ENCODE measurements at places on chromosomes 12 and 14.
A peak's percentile ranks its signal among the peaks of the same experiment; 100 is the strongest.

- no peak for DNase-seq
Measured at GRCh38 chr12:109639151-109639872, 65.7 kb downstream of the MVK start.

GRCh38 chr12:53991077-53991460 lies 6.1 kb downstream of the HOXC10 start:
- no peak for DNase-seq

DNA sequence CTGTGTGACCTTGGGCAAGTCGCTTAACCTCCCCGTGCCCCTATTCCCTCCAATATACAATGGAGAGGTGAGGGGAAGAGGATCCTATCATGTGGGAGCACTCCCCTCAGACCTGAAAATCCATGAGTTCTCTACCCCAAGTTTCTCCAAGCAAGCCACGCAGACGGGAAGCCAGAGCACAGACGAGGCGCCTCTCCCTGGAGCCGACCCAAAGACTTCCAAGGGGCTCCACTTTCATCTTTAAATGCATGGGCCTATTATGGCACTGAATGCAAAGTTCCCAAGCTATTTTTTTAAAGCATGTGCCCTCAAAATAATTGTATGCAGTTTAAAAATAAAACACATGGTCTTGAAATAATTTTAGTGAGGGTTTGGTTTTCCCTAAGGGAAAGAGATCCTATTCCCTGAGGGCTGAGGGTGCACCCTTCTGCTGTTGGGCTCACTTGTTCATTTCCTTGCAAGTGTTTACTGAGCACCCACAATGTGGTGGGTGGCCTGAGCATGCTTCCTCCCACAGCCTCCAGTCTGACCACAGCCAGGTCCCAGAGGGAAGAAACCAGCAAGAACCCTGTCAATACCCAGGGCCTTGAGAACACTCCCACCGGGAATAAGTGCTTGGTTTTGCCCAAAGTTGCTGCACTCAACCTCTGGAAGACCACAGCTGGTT lies 14.6 kb downstream of the CMKLR1 start:
- no peak for DNase-seq

- peak; percentile 39 for DNase-seq
Measured at GRCh38 chr12:51270067-51270950, at the start of gene SMAGP. Gene SMAGP (minus strand): TSS chr12:51270415. CDS start chr12:51269278, 1,137 bp downstream.

GRCh38 chr12:31647086-31647491 lies 12.4 kb upstream of the ETFBKMT start:
- peak; percentile 57 for DNase-seq

- DNase-seq, result no peak
Measured at GRCh38 chr12:96578526-96579125, 89.2 kb downstream of the CFAP54 start.

DNA sequence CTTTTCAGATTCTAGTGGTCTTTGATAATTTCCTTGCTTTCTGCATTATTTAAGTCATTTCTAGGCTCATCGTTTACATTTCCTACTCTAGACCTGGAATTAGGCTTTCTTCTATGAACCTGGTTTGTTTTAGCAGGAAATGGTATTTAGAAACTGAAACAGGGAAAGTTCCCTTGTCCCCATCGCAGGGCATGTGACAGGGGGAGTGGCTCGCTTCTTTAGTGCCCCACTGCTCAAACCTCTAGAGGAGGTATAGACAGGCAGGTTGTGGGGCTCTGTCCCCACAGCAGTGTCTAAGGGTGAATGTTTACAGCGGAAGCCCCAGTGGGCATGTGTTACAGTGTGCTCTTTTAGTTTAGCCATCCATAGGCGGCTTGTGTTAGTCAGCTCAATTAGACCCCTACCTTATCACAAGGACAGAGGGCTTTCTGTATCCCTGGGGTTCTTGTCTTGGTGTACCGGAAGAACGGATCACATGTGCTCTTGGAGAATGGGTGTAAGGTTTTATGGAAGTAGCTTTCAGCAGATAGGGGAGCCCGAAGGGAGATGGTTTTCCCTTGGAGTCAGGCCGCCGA lies 25.0 kb downstream of the IFT81 start:
- DNase-seq, result no peak

DNA sequence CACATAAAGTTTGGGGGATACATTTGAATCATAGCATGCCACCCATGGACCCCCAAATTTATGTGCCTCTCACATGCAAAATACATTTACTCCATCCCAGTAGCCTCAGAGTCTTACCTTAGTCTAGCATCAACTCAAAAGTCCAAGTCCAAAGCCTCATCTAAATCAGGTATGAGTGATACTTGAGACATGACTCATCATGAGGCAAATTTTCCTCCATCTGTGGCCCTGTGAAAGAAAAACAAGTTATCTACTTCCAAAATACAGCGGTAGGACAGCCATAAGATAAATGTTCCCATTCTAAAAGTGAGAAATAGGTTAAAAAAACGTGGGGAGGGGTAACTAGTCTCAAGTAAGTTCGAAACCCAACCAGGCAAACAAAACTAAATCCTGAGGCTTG lies 444.2 kb downstream of the SNAPC1 start:
- DNase-seq, result no peak

DNA sequence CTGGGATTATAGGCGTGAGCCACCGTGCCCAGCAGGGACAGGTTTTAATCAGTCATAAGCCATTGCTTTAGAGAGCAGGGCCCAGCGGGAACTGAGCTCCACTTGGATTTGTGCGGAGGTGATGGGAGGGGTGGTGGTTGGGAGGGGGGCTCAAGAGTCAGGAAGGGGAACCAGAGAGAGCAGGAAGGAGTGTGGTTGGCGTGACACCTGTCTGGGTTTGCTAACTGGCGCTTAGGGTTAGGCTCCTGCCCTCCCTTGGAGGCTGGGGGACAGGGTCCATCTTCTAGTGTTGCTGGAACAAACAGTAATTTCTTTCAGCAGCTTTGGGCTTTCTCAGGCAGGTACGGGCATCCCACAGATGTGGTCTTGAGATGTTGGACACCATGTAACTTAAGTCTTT lies 7.5 kb upstream of the ALDH2 start:
- DNase-seq, result no peak

DNA sequence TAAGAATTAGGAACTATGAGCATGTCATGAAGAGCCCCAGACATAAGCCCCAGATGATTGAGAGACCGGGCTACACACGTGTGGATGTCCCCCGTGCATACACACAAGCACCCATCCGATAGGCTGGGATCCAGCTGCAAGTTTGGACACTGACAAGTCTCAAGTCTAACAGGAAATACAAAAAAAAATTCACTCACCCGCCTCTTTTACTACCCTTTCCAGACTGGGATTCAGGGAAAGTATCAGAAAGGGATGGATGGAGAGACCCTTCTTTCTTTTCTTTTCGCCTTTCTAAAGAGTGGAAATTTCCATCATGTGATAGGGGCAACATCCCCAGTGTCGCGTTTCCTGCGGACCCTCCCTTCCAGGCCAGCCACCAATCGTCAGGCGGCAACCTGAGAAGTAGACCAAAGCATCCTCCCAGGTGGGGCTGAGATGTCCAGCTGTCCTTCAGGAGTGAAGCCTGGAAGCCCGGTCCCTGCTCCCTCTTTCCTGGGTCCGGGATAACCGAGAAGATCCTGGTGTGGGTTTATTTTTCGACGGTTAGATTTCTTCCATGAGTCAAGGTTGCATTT lies 6.4 kb upstream of the SLC38A4 start:
- no peak for DNase-seq

DNA sequence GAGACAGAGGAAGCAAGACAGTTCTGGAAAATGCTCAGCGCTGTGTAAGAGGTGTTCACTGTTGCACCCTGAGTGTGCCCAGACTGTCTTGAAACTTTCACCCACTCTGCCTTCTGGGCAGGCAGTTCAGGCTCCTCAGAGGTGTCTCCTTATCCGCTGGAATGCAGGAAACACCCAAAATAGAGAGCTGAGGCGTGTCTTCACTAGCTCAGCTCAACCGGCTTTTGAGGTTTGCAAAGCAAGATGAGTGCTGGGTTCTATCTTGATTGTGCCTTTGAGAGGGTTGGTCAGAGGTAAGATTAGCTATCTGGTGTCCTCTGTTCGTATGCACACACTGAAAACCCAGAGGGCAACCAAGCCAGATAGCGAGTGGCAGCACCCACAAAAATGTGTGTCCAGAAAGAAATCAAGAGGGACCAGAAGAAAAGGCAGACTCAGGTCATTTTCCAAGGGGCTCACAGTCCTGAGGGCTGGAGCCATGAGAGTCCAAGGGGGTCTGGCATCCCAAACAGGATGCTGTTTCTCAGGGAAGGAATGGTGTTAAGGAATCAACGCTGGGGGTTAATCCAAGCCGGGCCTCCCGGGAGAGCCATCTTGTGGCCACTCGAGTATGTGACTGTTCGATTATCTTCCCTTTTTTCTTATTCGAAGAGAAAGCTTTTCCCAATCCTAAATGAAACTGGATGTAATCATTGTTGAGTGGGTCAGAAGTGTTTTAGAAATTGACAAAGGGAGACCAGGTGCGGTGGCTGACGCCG lies 47.1 kb downstream of the TBX3 start:
- no peak for DNase-seq

- DNase-seq, result no peak
Measured at GRCh38 chr12:113083863-113084435, 27.4 kb downstream of the DTX1 start.

DNA sequence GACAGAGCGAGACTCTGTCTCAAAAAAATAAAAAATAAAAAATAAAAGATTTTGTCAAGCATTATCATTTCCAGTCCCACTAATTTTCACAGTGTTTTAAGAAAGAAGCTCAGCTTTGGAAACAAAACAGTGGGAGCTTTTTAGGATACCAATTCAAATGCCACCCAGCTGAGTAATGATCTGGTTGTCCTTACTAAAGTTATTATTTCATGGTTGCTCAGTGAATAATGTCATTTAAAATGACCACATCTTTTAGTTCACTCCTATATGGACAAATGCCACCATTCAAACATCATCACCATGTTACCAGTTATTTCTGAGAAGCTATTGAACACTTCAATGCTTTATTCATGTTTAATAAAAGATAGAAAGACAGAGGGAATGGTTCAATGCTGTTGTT lies 365.0 kb downstream of the CCER1 start:
- no peak for DNase-seq

- DNase-seq, result no peak
Measured at GRCh38 chr12:119088685-119089379, 89.9 kb upstream of the HSPB8 start.

GRCh38 chr14:91145391-91146160 lies 31.7 kb downstream of the DGLUCY start:
- no peak for DNase-seq

- DNase-seq, result no peak
Measured at GRCh38 chr12:56190695-56191155, 1.4 kb upstream of the SMARCC2 start.

GRCh38 chr12:75882421-75882820 lies 149.2 kb downstream of the PHLDA1 start:
- no peak for DNase-seq

- no peak for DNase-seq
Measured at GRCh38 chr14:27315947-27316346, 718.1 kb upstream of the NOVA1 start.

DNA sequence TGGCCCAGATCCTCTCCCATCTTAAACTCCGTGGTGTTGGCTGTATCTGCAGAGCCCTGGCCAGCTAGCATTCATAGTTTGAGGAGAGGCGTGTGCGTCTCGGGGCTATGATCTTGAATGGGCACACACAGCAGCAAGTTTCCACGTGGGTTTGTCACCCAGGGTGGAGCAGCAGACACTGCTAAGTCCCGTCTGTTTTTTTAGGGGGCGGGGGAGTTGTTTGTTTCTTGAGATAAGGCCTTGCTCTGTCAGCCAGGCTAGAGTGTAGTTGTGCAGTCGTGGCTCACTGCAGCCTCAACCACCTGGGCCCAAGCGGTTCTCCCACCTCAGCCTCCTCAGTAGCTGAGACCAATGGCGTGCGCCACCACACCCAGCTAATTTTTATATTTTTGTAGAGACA lies 20.1 kb upstream of the TEX22 start:
- no peak for DNase-seq

GRCh38 chr12:51792417-51792816 lies 56.1 kb downstream of the FIGNL2 start:
- DNase-seq, result no peak

DNA sequence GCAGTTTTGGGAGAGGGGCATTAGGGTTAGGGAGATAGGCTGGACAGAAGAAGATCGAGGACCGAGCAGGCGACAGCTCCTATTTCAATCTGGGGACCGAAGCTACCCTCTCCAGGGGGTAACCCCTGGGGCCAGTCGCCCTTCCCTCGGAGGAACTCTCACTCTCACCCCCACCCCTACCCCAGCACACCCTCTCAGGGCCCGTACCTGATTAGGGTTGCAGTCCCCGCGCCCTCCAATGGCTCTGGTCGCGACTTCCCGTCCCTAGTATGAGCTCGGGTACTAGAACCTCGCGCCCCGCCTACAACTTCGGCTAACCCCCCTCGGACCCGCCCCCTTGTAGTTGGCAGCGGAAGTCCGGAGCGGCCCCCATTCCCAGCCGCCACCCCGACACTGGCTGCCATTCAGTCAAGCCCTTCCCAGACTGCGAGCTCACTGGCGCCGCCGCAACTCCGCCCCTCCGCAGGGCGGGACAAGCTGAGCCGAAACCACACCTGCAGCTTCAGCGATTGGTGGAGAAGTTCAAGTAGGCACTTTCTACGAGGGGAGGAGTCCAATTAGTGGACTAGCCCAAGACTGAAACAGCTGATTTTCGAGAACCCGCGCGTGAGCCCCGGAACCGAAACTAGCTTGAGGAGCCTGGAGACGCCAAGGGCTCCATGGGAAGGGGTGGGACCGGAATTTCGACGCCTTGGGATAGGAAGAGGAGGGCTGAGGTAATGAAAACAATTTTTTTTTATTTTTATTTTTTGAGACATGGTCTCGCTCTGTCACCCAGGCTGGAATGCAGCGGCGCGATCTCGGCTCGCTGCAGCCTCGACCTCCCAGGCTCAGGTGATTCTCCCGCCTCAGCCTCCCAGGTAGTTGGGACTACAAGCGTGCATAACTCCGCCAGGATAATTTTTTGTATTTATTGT lies at the start of gene STAT2:
TSS of gene STAT2 (minus strand) at position 257 of the 917 bp plus-strand sequence. CDS start 3,536 bp downstream, outside the sequence.
- DNase-seq, result peak; percentile 87

GRCh38 chr14:24310646-24311604 lies at the start of gene LTB4R:
Gene LTB4R (plus strand): TSS chr14:24311502. CDS start chr14:24315652, 4,150 bp downstream.
- DNase-seq, result peak; percentile 65

- no peak for DNase-seq
Measured at GRCh38 chr12:12723681-12724420, 6.7 kb downstream of the CDKN1B start.

DNA sequence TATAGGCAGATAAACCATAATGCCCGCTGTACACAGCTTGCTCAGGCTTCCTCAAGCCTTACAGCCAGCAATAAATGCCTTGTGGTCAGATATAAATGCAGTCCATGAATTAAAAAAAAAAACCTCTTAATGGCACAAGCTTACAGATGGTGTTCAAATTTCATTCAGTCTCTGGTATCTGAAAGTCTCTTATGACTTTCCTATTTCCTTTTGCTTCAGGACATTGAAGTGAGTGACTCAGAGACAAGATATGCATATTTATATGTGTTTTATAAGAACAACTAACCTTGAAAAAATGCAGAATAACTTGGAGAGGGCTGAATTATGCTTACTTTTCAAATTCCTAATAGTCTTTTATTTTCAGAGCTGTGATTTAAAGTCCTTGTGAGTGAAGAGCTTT lies 426.9 kb upstream of the MIS18BP1 start:
- DNase-seq, result no peak

GRCh38 chr12:52251367-52252051 lies 18.5 kb downstream of the KRT7 start:
- DNase-seq, result no peak

Measured in bone marrow (tissue), 2 donors.